GM04503 (cell line): ENCODE measurements at places on chromosomes 2 and 18.

DNA sequence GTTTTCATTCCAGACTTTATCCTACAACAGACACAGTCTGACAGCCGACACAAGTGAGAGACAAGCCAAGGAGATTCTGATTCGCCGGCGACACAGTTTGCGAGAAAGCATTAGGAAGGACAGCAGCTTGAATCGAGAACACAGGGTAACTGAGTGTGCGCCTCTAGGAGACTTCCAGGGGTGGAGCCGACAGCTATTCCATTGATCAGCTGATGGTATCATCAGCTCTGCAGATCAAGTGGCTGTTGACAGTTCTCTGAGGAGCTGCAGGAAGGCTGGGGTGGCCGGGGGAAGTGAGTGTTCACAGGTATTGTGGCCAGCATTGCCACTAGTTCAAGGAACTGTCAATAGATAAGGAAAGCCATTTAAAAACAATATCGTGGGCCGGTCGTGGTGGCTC lies 57.3 kb upstream of the TMEM182 start:
- DNase-seq = no peak

GRCh38 chr2:29723255-29724001 lies 198.0 kb downstream of the ALK start:
- DNase-seq = no peak

GRCh38 chr18:13216092-13216582 lies 2.4 kb upstream of the LDLRAD4 start:
- DNase-seq = peak; percentile 21

DNA sequence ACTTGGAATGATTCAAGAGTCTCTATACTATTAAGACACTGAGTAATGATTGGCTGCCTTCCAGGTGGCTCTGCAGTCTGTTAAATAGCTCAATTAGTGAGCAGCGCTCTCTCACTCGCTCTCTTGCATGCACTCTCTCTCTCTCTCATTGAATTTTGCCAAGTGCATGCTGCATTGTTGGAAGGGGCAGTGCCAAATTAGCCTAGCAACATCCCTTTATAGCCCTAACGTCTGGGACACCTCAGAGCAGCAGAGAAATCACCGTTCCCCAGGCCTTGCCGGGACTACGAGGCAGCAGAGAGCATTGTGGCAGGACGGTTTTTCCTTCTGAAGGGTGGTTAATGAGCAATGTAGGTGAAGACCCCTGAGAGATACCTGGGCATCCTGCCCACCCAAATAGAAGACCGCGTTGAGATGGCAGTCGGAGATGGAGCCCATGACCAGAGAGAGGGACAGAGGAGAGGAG lies 447.6 kb upstream of the POU3F3 start:
- no peak for DNase-seq

DNA sequence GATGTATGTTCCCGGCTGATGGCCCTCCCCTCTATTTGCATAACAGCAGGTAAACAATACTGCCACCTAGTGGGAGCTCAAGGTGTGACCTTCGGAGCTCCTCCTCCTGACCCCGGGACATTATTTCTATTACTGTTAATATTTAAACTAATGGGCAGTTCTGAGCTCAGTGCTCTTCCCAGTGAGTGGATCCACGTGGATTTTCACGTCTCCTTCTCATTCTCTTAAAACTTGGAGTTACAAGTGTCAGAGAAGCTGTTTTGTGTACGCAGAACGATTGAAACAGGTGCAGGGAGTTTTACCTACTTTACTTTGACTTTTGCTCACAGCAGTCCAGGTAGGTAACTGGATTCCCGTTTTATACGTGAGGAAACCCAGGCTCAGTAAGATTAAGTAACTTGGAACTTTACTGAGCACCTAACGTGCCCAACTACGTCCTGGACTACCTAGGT lies 127.3 kb downstream of the PRKCE start:
- no peak for DNase-seq

- DNase-seq = no peak
Measured at GRCh38 chr2:120241684-120242083, 11.0 kb upstream of the RALB start.

- no peak for DNase-seq
Measured at GRCh38 chr2:135630488-135630887, 99.2 kb downstream of the R3HDM1 start.

GRCh38 chr2:10415048-10415447 lies 33.1 kb downstream of the ODC1 start:
- DNase-seq = no peak

- DNase-seq = no peak
Measured at GRCh38 chr2:190380962-190381412, 27.2 kb upstream of the MFSD6 start.

DNA sequence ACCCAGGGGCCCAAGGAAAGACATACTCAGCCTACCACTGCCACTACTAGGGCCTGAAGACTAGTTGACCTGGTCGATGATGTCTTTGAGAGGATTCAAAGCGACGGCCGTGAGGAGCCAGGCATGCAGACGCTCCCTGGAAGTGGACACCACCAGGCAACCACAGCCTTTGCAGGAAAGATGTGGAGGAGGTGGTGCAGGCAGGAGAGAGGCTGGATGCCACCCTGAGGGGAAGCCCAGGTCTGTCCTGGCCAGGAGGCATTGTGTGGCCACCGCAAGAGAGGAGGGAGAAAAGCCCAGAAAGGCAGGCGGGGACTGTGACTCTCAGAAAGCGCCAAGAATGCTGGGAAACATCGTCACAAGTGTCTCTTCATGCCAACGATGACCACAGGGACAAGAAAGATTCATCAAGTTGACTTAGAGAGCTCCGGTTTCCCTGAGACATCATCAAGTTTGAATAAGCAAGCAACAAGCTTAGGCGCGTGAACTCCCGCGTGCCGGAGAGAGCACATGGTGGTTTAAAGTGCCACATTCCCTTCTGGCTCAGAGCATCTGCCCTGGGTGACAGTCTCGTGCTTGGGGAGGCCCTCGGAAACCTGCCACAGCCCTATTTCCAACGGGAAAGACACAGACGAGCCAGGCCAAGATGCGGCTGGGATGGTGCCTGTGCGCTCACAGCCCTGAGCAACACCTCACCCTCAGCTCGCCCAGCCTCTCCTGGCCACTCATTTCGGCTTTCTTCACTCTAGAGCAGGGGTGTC lies 464.5 kb upstream of the SALL3 start:
- DNase-seq = no peak

DNA sequence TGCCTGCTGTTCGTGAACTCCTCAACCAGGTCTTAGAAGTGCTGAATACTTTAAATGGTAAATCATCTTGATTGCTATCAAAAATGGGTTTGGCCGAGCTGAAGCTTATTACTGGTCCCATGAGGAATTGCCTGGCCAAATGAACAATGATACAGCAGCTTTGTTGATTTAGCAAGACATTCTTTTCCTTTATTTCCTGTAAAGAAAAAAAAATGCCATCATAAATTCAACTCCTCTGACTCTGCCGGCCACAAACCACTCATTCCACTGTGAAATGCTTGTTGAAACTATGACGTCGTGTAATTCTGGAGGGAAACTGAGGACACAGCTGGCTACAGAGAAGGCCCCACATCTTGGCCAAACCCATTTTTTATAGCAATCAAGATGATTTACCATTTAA lies 74.2 kb upstream of the ID2 start:
- DNase-seq = peak; percentile 79

DNA sequence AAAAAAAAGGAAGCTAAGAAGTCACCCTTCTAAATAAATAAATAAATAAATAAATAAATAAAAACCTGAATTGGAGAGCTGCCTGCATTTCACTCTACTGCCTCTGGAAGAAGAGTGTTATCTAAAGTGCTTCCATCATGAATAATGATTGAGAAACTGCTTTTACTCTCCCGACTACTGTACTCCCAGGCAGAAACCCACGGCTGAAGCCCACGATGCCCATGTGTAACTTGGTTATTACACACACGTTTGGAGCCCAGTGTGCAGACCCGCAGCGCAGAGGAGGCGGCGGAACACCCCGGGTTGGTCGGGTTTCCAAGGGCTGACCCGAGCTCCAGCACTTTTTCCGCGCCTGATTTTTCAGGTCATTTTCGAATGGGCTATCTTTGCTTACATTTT lies 697 bp upstream of the SPATS2L start:
- DNase-seq = no peak

DNA sequence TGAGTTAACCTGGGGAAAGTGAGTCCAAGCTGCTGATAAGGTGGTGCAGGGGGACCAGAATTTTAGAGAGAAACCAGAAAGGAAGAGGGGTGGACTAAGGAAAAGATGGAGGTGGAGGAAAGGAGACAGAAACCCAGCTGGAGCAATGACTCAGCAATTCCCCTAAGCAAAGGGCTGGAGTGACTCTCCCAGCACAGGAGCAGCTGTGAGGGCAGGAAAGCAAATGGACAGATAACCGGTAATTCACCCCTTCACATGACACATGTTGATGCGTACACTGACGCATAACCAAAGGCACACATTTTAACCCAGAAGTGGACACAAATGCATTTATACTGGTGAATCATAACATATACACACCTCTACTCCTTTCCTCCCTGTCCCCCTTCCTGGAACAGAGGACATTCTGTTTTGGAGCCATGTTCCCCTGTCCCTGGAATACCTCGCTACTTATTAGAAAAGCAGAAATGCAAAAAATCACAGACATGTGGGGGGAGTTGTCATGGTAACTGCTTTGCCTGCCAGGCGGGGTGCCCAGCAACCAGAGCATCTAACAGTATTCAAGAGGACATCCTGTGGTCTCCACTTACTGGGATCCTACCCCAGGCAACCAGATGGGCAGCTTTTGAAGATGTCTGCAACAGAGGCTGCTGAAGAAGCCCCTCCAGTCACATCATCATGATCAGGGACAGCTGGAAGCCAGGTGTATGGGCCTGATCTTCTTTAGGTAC lies 4.7 kb downstream of the CDK5R2 start:
- DNase-seq = peak; percentile 20

GRCh38 chr2:137155356-137156104 lies 390.2 kb downstream of the THSD7B start:
- no peak for DNase-seq

DNA sequence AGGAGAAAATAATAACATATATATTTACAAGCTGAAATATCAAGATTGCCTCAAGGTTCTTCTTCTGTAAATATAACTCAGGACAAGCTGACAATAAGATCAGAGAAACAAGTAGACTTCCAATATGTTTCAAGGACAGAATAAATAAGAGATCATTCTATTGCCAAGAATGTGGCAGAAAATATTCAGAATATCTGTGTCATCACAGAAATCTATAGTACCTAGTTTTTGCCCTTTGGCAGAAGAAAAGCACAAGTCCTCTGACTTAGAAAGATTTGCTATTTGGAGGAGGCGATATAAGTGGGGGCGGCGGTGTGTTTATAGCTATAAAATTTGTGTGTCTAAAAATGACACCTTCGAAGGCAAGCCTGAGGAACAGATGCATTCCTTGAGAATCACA lies 34.3 kb downstream of the ARHGAP15 start:
- DNase-seq = no peak

GRCh38 chr2:98078701-98079100 lies 8.3 kb upstream of the VWA3B start:
- DNase-seq = no peak

DNA sequence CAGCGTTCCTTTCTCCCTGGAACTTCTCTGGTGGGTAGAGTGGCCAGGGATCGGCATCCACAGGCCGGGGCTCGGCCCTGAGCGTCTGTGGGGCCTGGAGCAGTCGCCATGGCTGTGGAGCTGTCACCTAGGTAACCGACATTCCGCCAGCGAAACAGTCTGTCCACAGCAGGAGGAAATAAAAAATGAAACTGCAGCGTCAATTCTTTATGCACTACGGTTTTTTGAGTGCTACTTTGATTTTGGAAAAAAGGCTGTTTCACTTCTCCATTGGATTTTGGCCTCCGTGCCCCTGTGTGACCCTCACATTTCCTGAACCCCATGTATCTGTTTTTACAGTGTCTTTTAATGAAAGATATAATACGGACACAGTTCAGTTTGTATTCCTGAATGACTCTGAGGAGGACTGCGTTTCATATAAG lies 163.4 kb downstream of the LDLRAD4 start:
- DNase-seq = peak; percentile 43

DNA sequence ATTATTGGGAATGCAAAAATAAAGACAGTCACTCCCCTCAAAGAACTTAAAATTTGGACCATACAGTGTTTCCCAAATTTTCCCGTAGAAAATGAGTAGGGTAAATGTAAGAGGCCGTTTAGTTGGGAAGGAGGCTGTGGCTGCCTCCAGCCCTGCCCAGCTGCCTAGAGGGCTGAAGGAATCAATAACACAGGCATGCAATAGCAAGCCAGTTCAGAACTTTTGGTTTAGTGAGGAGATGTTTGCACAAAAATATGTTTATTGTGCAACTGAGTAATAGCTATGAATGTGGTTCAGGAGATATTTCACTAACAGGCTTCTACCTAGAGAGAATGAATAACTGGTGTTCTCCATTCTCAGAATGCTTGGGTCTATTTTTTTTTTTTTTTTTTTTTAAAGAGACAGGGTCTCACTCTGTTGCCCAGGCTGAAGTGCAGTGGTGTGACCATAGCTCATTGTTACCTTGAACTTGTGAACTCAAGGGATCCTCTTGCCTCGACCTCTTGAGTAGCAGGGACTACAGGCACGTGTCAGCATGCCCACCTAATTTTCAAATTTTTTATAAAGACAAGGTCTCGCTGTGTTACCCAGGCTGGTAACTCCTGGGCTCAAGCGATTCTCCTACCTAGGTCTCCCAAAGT lies 23.6 kb downstream of the UGP2 start:
- DNase-seq = peak; percentile 61
